ENCODE measurements at places on chromosomes 12 and 14. TPM values are rescaled to one million over a fixed set of nuclear protein-coding genes. Genes with fewer than 3 reads are reported as not detected.

The CCDC175 gene
- not detected for total RNA-seq

The THAP2 gene
- 6.9 TPM for total RNA-seq

DNA sequence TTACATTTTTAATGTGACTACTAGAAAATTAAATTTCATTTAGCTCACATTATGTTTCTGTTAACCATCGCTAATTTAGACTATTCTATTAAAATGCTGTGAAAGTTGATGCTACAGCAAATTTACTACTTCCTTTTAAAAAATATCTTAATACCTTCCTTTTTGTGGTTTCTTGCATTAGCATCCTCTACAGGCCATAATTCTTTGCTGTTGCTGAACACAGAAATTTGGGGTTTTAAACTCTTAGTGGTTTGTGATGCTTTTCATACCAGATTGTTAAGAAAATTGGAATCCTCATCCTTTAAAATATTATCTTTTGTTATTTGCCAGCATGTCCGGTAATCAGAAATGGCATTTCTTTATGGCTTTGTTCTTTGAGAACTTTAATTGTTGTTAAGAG is 18.1 kb downstream of the WNK1 start:
- peaks cover 50% of the 10 kb centered on the region for H3K4me1 ChIP-seq
- no peak overlapping the region for H3K4me3 ChIP-seq
- no peak for DNase-seq
- H3K36me3 ChIP-seq, result peaks cover 20% of the 10 kb centered on the region

The SUPT16H gene
- total RNA-seq, result 130 TPM

The C12orf57 gene
- total RNA-seq, result 120 TPM

The BTG1 gene
- 91.7 TPM for total RNA-seq

DNA sequence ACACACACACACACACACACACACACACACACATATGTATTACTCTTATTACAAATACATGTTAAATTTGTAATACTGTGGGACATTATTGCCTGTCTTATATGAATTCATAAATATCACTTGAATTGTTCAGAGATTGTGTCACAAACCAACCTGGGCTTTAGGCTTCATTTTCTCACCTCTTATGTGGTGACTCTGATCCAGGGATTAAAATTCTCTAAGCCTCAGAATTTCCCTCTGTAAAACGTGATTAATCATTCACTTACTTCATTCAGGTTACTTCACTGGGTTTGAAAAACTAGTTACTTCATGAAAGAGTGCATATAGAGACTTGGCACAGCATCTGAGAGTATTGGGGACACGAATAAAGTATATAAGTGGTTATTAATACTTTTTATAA is 240.3 kb upstream of the PDZRN4 start:
- no peaks in the 10 kb centered on the region for H3K27me3 ChIP-seq
- H3K4me1 ChIP-seq, result no peaks in the 10 kb centered on the region
- no peak overlapping the region for H3K27ac ChIP-seq
- H3K36me3 ChIP-seq, result no peaks in the 10 kb centered on the region

DNA sequence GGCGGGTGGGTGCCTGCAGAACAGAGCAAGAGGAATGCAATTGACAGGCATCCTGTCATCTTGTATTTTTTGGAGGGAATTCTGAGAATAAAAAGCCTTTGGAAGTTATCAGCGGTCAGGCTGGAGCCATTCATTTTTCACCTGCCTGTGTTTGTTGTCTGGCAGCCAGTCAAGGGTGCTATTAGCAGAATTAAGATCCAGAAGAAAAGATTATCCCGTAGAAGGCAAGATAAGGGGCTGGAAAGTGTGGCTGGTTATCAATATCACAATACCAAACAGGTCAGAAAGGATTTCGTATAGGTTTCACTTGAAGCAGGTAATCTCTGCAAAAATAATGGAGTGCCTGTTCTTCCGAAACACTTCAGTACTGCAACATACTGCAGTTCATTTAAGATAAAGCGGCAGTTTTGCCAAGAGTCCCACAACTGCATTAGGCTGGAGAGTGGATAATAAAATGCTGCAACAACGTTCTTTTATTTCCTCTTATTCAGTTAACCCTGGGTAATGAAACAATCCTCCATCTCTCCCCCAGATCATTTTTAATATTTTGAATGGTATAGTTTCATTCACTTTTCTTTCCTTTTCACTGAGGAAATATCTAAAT is 171.2 kb upstream of the CDKN3 start:
- H3K27ac ChIP-seq, result no peak overlapping the region
- no peak for DNase-seq
- peaks cover 40% of the 10 kb centered on the region for H3K27me3 ChIP-seq
- H3K4me3 ChIP-seq, result no peak overlapping the region
- no peaks in the 10 kb centered on the region for H3K36me3 ChIP-seq
- H3K4me1 ChIP-seq, result no peaks in the 10 kb centered on the region

- peaks cover 17% of the 10 kb centered on the region for H3K4me1 ChIP-seq
- DNase-seq, result no peak
- H3K27me3 ChIP-seq, result peaks cover 14% of the 10 kb centered on the region
Observed at GRCh38 chr14:104075530-104076151, 9.9 kb upstream of the ASPG start.

DNA sequence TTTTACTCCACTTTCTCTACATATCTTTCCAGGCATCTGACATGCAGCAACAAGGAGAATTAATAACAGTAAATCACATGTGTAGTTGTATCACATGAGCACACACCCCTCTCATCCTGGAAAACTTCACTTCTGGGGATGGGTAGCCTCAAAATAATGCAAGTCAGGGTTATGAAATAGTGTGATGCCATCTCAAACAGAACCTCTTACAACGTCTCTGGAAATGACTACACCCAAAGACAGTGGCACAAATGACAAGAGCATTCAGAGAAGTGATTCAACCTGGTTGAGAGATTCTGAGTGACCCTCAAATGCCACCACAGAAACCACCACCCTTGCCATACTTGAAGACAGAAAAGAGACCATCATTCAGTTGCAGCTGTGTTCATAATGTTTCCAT is 2.8 kb downstream of the DIO2 start:
- no peak for DNase-seq
- H3K27ac ChIP-seq, result no peak overlapping the region
- H3K4me3 ChIP-seq, result no peak overlapping the region
- peaks cover 2% of the 10 kb centered on the region for H3K4me1 ChIP-seq

GRCh38 chr14:100675699-100676684 is 50.7 kb upstream of the DLK1 start:
- peaks cover 41% of the 10 kb centered on the region for H3K27me3 ChIP-seq
- H3K27ac ChIP-seq, result no peak overlapping the region
- no peak for DNase-seq
- H3K4me3 ChIP-seq, result no peak overlapping the region

The A2M gene
- total RNA-seq, result not detected

- H3K27ac ChIP-seq, result peak overlapping the region; percentile 71
- H3K4me3 ChIP-seq, result peak overlapping the region; percentile 61
- H3K27me3 ChIP-seq, result no peaks in the 10 kb centered on the region
- no peak for DNase-seq
Observed at GRCh38 chr14:101875727-101876554, 88.4 kb upstream of the DYNC1H1 start.

- no peaks in the 10 kb centered on the region for H3K36me3 ChIP-seq
- H3K4me1 ChIP-seq, result peaks cover 6% of the 10 kb centered on the region
- no peak overlapping the region for H3K27ac ChIP-seq
- H3K4me3 ChIP-seq, result no peak overlapping the region
- no peak for DNase-seq
- H3K27me3 ChIP-seq, result peaks cover 53% of the 10 kb centered on the region
Observed at GRCh38 chr14:102929241-102930137, 7.0 kb downstream of the AMN start.

The PSMB5 gene
- 95.3 TPM for total RNA-seq

The TMEM30B gene
- total RNA-seq, result 1.3 TPM

The NRL gene
- 3.2 TPM for total RNA-seq
